Ovary (tissue), 10 donors: ENCODE measurements at places on chromosomes 11 and 22.
A peak's percentile ranks its signal among the peaks of the same experiment; 100 is the strongest.

DNA sequence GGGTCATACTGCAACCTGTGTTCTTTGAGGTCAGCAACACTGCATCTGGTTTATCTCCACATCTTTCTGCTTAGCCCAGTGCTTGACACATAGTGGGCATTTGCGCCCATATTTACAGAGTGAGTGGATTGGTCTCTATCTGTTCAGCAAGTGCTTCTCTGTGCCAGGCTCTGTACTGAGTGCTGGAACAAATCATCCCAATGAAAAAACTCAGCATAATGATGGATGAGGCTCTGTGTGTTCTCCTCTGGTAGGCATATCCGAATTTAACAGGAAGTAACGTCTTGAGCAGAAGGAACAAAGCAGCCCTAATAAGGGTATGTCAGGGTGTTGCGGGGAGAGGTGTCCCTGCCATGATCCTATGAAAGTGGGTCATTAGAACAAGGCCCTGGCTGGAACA lies 46.0 kb downstream of the MCM5 start:
- DNase-seq: no peak

DNA sequence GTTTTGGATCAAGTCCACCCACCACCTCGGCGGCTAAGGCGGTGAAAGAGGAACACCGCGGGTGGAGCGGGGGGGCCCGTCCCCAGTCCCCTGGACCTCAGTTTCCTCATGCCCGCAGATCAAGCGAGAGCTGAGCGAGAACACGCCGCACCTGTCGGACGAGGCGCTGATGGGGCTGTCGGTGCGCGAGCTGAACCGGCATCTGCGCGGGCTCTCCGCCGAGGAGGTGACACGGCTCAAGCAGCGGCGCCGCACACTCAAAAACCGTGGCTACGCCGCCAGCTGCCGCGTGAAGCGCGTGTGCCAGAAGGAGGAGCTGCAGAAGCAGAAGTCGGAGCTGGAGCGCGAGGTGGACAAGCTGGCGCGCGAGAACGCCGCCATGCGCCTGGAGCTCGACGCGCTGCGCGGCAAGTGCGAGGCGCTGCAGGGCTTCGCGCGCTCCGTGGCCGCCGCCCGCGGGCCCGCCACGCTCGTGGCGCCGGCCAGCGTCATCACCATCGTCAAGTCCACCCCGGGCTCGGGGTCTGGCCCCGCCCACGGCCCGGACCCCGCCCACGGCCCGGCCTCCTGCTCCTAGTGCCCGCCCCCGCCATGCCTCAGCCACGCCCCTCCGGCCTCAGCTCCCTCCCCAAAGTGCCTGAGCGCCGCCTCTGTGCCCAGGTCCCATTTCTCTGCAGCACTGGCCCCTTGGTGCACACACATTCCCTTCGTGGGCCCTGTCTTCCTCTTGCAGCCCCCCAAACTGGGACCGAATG lies 12.7 kb downstream of the MAFF start:
- peak; percentile 81 for DNase-seq

GRCh38 chr22:49724030-49724892 lies 103.4 kb downstream of the BRD1 start:
- DNase-seq: no peak

GRCh38 chr11:487571-488021 lies 19.4 kb downstream of the RNH1 start:
- DNase-seq: no peak

DNA sequence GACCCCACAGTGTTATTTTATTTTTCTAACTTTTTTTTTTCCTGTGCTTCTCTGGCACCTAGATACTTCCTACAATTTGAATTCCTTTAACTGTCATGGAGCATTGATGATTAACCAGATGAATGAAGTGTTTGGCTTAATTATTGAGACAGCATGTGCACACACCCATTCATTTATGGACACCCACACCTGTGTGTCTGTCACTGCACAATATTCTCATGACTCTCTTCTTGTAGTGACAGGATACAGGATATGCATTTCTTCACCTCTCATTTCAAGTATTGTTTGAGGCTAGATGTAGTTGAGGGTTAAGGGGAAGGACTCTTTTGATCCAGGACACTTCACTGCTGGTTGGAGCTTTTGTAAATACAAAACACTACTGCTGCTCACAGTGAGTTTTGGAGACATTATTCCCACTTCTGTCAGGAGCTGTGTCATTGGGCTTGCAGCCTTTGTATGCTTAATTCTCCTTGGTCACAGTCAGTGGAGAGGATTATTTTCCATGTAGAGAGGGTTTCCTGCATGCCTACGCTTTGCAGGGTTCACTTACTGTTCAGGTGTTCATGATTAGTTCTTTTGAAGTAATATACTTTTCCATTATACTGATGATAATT lies 33.5 kb downstream of the SPECC1L start:
- no peak for DNase-seq

- DNase-seq: no peak
Observed at GRCh38 chr11:133955945-133956421, 785 bp downstream of the IGSF9B start.

DNA sequence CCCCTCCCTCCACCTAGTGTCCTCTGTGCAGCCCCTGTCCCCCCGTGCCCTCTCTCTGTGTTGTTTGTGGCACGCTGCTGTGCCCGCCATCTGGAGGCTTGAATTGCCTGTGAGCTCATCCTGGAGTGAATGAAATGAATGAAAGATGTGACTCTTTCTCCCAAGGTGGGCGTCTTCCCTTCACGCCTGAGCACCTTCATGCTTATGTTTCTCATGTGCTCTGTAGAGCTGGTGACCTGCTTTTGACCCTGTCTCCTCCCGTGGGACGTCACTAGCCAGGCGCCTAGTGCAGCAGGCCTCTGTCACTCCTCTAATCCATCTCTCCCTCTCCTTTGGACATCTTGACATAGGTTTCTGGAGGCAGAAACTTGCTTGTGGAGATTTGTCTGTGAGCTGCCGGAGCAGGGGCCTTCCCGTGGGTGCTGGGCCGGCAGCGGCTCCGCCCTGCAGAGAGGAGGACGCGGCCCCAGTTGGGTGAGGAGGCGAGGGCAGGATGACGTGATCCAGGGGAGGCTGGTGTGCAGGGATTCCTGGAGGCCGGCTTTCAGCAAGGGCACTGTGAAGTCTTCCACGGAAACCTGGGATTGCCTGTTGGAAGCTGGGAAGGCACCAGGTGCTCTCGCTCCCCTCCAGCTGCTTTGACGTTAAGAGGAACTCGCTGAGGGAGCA lies 40.6 kb downstream of the MUC6 start:
- no peak for DNase-seq

DNA sequence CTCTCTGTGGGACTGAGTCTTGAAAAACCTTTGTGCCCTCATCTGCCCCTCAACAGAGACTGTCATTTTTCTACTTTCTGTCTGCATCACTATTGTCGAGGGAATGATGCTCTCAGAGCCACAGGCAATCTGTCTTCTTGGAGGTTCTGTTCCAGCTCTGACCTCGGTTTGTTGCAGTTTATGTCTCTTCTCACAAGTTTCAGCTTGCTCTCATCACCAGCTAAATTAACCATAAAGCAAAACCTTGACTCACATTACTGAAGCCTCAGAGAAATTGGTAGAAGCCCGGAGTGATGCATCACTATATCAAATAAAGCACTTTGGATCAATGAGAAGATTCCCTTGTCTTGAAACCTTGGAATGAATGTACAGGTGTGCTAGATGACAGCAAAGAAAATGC lies 60.6 kb upstream of the BLID start:
- no peak for DNase-seq

DNA sequence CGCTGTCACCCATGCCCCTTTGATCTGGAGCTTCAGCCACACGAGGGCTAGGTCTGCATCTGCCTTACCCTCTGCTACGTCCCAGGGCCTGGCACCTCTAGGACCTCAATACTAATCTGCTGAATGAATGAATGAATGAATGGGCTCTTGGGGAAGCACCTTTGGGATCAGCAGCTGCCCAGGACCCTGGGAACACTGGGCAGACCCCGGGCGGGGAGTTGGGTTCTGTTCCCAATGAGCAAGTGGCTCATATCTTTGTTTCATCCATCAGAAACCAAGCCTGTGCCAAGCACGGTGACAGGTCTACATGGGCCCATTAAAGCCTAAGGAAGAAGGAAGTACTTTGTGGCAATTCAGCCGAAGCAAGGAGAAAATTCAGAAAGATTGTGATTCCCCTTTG lies 41.5 kb upstream of the SHISAL1 start:
- DNase-seq: peak; percentile 25

DNA sequence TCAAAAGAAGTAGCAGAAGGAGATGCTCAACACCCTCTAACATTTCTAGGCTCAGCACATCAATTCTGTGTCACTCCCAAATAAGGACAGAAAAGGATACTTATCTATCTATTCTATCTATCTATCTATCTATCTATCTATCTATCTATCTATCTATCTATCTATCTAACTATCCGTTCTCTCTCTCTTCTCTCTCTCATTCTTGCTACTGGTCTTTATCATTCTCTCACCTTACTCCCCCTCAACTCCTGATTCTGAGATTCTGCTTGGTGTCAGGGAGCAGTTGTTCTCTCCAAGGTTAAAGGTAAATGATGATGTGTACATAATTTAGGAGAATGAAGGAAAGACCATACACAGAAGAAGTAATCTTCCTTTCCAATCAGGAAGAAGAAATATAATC lies at the start of gene OR10G6:
Gene OR10G6 (minus strand): TSS at position 43 of the 400 bp plus-strand sequence. CDS start 0 bp downstream, at position 43.
- DNase-seq: no peak

DNA sequence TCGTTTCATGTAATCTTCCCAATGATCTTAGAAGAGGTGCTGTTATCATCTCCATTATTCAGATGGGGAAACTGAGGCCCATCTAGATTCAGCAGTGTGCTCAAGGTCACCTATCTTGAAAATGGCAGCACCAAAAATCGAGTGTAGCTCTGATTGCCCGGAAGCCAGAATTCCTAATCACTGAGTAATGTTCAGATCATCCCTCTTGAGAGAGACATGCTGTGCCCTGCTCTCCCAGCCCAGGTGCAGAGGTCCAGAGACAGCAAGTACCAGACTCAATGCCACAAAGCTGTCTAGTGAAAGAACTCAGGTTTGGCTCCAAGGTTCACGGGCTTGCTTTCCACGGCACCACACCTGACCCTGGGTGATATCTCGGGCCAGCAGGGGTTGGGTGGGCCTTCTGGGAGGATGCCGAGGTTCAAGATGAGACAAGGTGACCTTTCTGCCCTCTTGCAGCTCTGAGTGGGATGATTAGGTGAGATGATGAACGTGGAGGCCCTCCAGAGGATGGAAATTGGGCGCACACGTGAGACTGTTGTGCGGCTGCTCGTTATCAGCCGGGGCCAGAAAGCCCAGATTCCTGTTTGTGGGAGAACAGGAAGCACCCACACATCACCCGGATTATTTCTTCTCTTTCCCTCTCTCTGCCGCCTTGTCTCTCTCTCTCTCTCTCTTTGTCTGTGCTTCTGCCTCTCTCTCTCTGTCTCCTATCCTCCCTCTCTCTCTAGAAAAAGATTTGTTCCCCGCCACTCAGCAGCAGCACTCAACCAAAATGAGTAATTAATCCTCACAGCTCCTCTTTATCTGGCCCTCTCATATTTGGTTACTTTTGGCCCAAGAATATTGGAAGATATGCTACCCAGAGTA lies 19.0 kb upstream of the RASD2 start:
- no peak for DNase-seq

DNA sequence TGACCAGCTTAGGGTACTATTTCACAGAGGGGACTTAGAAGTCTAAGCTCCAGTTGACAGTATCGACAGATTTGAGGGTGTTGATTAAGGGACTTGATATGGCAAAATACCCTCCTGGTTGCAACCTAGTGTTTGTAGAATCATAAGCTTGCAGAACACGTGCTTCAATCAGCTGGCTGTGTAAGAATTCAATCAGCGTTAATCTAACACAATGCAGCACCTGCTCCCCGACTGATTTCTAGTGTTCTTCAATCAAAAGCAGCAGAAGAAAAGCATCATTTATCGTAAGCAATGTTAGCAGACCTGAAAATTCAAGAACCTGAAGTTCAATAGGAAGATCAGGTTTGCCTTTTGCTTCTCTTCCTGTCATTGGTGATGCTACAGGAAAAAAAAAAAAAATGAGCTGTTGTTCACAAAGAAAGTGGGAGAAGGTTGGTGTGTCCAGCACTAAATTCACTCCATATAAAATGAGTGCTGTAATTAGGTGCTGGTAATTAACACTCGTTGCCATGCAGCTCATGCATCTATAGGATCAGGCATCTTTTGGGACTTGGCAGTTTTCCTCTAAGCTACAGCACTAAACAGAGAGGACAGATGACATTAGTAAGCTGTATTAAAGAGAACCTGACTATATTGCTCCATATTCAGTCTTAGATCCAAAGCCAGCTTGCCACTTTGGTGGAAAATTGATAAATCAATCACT lies 840.3 kb downstream of the OPCML start:
- DNase-seq: no peak

DNA sequence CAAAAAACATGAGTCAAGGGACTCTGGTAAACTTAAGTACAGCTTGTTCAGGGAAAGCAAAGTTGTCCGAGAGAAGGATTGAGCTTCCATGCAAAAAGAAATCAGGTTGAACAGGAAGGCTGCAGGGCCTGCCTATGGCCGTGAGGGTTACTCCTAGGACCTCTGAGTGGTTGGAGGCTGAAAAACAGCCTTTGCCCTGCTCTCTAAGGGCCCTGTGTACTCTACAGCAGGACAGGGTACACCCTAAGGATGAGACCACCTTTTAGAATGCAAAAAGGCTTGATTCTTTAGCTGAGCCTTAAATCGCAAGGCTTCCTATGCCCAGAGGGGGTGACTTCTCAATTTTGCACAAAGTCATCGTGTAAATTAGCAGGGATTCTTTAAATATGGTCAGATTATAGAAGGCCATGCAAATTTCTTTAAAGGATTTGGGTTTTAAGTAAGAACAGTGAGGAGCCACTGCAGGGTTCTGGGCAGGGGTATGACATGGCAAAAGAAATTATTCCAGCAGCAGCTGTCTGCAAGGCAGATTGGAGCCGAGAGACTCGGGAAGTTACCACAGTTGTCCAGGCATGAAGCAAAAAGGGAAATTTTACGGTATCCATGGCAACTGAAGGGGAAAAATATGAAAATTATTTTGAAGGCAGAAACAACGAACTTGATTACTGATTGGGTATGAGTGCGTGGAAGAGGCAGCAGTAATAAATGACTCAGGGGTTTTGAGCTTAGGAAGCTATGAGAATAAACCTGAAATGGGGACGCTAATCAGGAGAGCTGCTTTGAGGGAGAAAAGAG lies 91.8 kb downstream of the FAM76B start:
- DNase-seq: no peak

DNA sequence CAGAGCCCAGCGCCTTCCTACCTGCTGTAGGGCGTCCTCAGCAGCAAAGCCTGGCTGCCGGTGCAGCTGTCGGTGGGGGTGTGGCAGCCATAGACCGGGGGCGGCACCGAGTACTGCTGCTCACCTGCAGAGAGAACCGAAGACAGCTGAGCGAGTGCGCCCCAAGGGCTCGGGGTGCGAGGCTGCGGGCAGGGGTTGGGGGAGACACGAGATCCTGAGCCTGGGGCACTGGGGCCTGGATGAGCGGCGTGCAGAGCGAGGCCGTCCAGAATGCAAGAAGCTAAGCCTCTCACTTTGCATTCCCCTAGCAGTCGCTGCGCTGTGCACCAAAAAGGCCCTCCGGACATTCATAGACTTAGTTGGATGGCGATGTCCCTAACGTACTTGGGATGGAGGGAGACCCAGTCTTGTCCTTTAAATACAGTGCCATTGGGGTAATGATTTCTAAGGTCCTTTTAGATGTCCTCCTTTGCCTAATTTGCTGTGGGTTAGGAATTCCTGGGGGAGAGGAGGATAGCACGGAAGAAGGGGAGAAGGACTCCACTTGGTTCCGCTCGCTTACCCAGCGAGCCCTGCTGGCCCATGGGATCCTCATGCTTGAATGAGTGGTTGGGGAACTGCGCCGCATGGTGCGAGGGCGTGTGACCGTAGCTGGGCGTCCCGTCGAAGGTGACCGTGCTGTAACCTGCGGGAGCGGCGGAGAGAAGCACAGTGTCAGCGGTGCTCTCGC lies 7.2 kb downstream of the WT1 start:
- peak; percentile 35 for DNase-seq
